ENCODE measurements at places on chromosomes 4 and X. TPM values are rescaled to one million over a fixed set of nuclear protein-coding genes. Genes with fewer than 3 reads are reported as not detected.

The GPR119 gene
- not detected for total RNA-seq

- DNase-seq: peak; percentile 0
Measured at GRCh38 chrX:9466124-9466495, 1.3 kb downstream of the TBL1X start.

GRCh38 chrX:119118780-119119395 lies 8.7 kb downstream of the KIAA1210 start:
- DNase-seq: no peak

DNA sequence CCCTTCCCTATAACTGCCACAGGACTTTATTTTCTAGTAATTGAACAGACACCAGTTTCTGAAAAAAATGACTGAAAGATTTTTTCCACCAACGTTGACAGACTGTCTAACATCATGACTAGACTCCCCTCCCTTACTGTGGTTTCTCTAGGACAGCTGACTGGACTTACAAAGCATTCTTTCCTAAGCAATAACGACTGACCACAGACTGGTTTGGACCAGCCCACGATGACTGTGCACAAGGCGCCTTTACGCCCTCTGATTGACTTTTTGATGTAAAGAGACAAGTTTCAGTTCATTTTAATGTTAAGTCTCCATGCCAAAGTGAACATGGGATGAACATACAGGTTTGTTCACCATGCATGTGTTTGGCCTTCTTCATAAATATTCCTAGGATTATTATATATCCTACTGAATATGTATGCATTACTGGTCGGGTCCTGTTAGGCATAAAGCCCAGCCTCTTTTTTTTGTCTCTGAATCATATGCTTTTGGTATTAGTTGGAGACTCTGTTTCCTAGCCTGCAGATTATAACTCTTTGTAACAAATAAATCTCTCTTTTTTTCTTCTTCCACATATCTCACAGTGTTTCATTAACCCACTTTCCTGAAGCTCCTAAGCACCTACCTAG lies 50.5 kb upstream of the UGT2B4 start:
- DNase-seq: no peak

DNA sequence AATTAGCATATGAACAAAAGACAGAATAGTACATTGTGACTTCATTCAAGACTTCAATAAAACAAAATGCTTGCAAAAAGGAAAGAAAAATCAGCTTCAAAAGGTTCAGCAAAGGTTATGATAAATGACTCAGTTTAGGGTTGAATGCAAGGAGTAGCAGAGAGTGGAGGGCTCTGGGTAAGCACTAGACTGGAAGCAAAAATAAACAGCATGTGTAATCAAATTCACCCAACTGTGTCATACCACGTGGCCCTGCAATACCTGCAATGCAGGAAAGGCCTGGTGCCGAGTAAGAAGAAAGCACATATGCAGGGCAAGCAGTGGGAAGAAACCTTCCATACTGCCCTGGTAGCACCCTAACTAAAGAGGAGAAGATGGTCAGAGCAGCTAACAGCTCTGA lies 88.7 kb downstream of the ATP11C start:
- no peak for DNase-seq

GRCh38 chr4:20359692-20360091 lies 108.0 kb downstream of the SLIT2 start:
- DNase-seq: no peak

The PWWP3B gene
- not detected for total RNA-seq

DNA sequence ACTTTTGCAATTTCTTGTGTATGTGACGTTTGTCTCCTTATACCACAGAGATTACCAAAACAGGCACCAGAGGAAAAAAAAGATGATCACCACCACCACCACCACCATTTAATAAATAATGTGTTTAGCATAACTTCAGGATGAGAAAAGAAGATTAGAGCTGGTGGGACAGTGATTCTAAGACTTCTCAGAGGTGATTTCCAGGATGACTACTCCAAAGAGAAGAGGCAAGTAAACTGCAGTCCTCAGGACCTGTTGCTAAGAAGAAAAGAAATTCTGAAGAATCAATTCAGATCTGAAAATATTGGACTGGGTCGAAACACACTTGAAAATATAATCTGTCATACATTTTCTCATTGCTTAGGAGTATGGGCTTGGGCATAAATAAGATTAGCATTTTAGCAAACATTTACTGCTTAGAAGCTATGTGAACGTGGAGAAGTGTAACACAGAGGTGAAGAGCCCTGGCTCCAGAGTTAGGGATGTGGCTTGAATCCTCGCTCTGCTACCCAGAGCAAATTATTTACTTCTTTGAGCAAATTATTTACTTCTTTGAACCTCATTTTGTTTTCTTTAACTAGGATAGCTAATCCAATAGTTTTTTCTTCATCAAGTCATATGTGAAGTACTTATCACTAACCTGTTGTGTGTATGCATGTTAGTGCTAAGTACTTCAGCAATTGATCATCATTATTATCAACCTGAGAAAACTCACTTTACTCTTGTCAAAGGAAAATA lies 10.5 kb upstream of the YTHDC1 start:
- DNase-seq: no peak

GRCh38 chr4:2071912-2072867 lies 13.1 kb downstream of the NAT8L start:
- no peak for DNase-seq

The MAGEB4 gene
- total RNA-seq: not detected

The UPF3B gene
- total RNA-seq: 2.8 TPM

The HSFX4 gene
- total RNA-seq: not detected

DNA sequence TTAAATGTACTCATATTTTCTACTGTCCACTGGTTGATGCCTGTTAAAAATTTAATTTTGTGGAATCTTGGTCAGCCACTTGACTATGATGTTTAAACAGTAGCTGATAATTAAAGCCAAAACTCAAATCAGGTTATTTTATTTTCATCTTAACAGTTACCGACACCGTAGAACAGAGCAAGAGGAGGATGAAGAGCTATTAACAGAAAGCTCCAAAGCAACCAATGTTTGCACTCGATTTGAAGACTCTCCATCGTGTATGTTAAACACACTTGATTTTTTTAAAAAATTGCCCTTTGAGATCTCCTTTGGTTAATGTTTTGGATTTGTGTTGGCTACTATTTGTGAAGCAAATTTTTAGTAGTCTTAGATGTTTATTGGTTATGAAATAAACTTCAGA lies 10.7 kb downstream of the SMARCA5 start:
- DNase-seq: no peak

DNA sequence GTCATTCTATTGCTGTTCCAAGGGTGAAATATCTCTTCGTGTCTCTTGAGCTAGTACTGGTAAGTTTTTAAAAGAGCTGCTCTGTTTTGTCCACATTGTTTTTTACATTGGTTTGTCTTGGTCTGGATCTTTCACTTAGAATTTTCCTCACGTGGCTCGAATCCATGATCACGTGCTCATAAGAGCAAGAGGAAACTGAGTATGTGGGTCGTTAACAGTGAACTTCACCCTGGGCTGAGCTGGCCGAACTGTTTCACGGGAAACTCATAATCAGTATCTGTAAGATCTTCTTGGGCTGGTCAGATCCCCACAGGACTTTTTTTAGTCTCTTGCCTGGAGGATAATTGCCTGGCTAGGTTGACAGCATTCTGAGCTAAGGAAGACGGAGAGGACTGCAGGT lies 77.8 kb upstream of the HELT start:
- no peak for DNase-seq

DNA sequence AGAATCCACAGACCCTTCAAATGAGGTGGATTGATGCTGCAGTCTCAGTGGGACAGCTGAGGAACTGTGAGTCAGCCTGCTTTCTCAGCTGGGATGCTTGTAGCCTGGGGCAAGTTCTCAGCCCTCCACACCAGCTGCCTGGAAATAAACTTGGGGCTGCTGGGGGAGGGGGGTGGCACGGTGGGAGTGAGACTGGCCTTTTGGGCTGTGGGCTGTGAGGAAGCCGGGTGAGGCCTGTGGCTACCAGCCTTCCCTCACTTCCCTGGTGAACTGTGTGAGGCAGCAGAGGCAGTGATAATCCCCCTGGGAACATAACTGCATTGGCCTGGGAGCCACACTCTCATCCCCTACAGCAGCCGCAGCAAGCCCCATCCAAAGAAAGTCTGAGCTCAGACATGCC lies 114.5 kb upstream of the GUCY1A1 start:
- DNase-seq: no peak

DNA sequence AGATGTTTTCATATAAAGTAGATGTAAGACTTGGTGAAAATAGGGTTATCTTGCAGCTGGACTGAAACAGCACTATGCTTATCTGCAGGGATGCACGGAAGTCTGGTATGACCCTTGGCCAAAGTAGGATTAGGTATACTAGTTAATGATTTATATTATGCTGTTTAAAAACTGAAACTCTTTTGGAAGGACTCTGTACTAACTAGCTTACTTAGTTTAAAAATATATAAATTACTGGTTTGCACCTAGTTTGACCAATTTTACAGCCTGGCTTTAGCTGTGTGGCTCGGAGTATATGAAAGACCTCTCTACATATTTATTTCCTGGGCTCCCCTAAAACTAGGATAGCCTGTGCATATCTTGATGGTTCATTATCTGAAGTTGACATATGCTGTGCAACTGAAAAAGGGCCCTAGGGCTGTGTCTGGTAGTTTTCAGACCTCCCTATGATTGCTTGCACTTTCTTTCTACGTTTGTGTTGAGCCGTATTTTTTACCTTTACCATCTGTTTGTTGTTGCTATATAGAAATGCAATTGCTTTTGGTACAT lies 89.2 kb downstream of the TMEM144 start:
- DNase-seq: no peak

The PDE5A gene
- total RNA-seq: 8.9 TPM

GRCh38 chr4:138875891-138876608 lies 139.5 kb upstream of the NOCT start:
- DNase-seq: no peak

- no peak for DNase-seq
Measured at GRCh38 chr4:126404549-126404948, 1089.8 kb downstream of the FAT4 start.

The INTU gene
- total RNA-seq: 4.3 TPM

The CSN3 gene
- total RNA-seq: not detected

DNA sequence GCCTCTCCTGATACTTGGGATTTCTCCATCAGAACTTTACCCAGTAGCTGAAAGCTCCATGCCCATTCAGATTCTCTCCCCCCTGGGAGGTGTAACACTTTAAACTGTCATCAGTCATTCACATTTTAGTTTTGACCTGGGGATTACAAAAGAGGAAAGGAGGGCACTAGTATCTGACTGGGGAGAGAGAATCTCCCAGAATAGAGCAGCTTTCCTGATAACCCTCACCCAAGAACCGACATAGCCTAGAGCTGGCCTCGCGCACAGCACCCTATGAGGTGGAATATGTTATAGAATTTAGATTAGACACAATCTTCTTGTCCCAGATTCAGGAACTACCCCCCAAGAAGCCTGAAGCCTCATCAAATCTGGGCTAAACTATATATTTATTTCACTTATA lies 950.2 kb upstream of the TENM3 start:
- DNase-seq: no peak

DNA sequence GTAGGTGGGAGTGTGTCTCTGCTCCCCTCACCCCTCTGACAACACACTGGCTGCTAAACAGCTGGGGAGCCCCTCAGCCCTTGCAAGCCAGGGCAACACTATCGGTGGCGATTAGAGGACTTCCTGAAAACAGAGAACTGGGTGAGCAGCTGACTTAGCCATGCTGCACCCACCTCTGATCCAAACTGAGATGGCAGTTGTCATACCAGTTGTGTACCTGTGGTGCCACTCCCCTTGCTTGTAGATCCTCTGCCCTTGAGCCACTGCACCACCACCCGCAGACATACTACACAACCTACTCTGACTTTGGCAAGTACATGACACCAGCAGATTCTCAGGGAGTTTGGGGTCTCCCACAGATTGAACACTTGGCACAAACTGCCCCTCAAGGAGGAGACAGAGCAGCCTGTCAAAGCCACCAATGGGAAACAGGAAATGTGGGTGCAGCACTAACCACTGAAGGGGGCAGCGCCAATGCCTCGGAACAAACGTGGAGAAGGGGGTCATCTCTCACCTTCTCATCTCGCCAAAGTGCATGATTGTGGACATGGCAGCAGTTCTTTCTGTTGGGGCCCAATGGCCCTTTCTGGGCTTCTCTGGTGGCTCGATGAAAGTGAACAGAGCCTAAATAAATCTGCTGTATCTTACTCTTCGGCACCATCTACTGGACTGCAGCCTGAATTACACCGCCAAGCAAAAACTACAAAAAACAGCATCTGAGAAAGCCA lies 119.8 kb downstream of the NEK1 start:
- DNase-seq: no peak

The CHRDL1 gene
- total RNA-seq: 64.3 TPM

- no peak for DNase-seq
Measured at GRCh38 chr4:72557021-72557420, 12.0 kb downstream of the ADAMTS3 start.

The SLC26A1 gene
- total RNA-seq: not detected

The RTL5 gene
- total RNA-seq: 0.08 TPM

The EMCN gene
- 0.64 TPM for total RNA-seq

The H2BW2 gene
- not detected for total RNA-seq

GRCh38 chr4:124918559-124919122 lies 206.1 kb upstream of the ANKRD50 start:
- DNase-seq: no peak

GRCh38 chrX:154742613-154743012 lies 8.3 kb downstream of the GAB3 start:
- no peak for DNase-seq

DNA sequence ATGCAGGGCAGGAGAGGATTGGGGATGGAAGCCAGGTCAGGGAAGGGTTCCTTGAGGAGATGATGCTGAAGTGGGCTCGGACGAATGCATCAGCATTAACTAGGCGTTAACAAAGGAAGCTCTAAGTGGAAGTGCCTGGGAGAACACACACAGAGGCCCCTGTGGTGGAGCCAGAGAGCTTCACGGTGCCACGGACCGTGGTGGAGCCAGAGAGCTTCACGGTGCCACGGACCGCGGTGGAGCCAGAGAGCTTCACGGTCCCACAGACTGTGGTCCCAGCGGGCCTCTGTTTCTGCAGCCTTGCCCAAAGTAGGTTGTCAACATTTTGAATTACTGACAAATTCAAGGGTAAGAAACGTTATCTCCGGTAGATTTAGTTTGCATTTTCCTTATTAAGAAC lies 48.3 kb downstream of the TRIML2 start:
- DNase-seq: no peak

DNA sequence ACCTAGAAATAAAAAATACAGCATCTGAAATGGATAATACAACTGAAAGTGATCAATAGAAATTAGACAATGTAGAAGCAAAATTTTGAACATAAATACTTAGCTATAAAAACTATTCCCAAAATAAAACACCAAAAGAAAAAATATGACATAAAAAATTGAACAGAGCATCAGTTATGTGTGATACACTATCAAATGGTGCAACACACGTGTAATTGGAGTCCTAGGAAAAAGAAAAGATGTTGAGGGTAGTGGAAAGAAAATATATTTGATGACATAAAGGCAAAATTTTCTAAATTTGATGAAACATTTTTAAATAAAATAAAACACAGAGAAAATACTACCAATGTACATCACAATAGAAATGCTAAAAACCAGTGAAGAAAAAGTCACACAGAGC lies 63.1 kb downstream of the NPY2R start:
- DNase-seq: no peak

The PPID gene
- total RNA-seq: 21.7 TPM

The ETNPPL gene
- total RNA-seq: not detected

Measured in esophagus squamous epithelium (tissue), 5 donors.